ENCODE measurements at places on chromosomes 1 and 21. TPM values are rescaled to one million over a fixed set of nuclear protein-coding genes. Genes with fewer than 3 reads are reported as not detected.
A peak's percentile ranks its signal among the peaks of the same experiment; 100 is the strongest.

The OR2L8 gene
- not detected for total RNA-seq

DNA sequence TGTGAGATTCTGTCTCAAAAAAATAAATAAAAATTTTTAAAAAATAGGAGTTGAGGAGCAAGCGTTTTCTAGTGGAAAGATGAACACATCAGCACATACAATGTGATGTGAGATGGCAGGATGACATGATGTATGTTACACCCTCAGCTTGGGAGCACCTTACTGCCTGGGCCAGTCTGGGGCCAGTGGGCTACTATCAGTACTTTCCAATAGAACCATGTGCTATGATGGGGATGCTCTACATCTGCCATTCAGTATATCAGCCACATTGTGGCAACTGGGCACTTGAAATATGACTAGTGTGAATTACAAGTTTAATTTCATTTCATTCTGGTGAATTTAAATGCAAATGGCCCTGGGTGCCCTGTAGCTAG lies 156.0 kb downstream of the PGBD5 start:
- peaks cover 29% of the 10 kb centered on the region for H3K36me3 ChIP-seq

The OR2L2 gene
- not detected for total RNA-seq

DNA sequence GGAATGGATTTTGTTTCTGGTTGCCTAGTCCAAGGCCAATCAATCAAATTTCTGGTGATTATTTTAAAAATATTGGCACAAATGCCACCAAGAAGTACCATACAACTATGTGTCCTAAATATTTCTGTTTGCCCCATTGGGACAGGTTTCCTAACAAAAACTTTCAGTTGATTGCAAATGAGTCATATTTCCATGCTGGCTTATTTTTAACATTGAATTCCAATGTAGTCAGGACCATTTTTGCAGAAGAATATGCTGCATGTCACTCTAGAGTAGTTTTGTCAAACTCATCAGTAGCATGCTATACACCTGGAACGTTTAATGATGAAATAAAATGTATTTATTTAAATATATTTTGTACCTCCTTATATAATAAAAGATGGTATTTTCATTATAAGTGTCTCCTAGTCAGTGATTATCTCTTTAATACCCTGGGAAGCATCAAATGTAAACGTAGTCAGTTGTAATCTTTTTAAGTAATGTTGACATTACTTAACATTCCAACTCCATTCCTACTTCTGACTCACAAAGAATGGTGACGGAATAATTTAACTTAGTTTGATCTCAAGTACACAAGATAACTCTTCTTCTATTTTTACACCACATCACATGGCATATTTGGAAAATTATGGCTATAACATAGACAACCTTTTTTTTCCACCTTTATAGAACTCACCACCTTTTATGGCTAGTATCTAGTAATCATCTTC lies 39.0 kb upstream of the USH2A start:
- peak overlapping the region; percentile 74 for H3K27ac ChIP-seq
- no peaks in the 10 kb centered on the region for H3K27me3 ChIP-seq
- peaks cover 44% of the 10 kb centered on the region for H3K4me1 ChIP-seq
- peak; percentile 66 for DNase-seq

The FCRL6 gene
- total RNA-seq, result not detected

DNA sequence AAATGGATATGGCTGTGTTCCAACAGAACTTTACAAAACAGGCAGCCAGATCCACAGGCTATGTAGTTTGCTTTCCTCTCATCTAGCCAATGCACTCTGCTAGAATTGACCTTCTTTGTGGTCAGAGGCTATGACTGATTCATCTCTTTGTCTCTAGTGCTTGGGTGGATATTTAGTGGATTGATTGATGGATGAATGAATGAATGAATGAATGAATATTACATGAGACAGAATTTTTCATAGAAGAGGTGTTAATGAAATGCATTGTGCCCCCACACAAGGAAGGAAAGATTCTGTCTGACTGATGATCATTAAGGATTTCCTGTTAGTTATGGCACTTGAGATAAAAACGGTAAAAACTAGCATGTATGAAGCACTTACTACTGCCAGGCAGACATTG lies 50.5 kb upstream of the ZYG11A start:
- no peaks in the 10 kb centered on the region for H3K27me3 ChIP-seq
- H3K27ac ChIP-seq, result no peak overlapping the region

The GBP1 gene
- total RNA-seq, result 68.0 TPM

All from SJSA1 (cell line).